GM12878 (cell line): ENCODE measurements at places on chromosomes 5 and 9. TPM values are rescaled to one million over a fixed set of nuclear protein-coding genes. Genes with fewer than 3 reads are reported as not detected.

- no peak for DNase-seq
These were observed 24.3 kb upstream of the ENHO start for GRCh38 chr9:34546834-34547827.

DNA sequence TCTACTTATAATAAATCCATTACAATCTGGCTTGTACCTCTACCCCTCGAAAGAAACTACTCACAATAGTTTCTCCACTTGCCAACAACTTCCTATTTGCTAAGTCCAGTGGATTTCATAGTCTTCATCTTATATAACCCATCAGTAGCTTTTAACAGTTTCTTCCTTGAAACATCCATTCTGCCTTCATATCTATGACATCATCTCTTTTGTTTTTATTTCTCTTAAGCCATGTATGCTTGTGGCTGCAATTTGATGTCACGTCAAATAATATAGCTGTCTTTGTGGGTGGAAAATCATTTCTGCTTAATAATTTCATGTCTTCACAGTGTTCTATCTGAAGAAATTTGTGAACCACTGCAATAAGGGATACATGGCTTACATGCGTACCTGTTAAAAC is 77.5 kb upstream of the GRHPR start:
- DNase-seq: no peak

GRCh38 chr5:32475334-32476097 is 31.0 kb upstream of the ZFR start:
- no peak for DNase-seq

GRCh38 chr5:150300496-150301169 is 2.1 kb downstream of the ARSI start:
- no peak for DNase-seq

The PCDHA9 gene
- polyA plus RNA-seq: not detected in 2 replicates

The SPDL1 gene
- polyA plus RNA-seq: 63.9 and 69.9 TPM in 2 replicates

The LCN9 gene
- polyA plus RNA-seq: not detected in 2 replicates

GRCh38 chr9:110911659-110912418 is 126.4 kb downstream of the LPAR1 start:
- no peak for DNase-seq

- no peak for DNase-seq
These were observed 50.1 kb downstream of the FAM78A start for GRCh38 chr9:131226226-131226625.

The OTP gene
- 6.5 and 8.8 TPM in 2 replicates for polyA plus RNA-seq

The IRX4 gene
- not detected in 2 replicates for polyA plus RNA-seq

The BHMT gene
- polyA plus RNA-seq: not detected in 2 replicates

The NR6A1 gene
- polyA plus RNA-seq: 2.6 TPM in 2 replicates

DNA sequence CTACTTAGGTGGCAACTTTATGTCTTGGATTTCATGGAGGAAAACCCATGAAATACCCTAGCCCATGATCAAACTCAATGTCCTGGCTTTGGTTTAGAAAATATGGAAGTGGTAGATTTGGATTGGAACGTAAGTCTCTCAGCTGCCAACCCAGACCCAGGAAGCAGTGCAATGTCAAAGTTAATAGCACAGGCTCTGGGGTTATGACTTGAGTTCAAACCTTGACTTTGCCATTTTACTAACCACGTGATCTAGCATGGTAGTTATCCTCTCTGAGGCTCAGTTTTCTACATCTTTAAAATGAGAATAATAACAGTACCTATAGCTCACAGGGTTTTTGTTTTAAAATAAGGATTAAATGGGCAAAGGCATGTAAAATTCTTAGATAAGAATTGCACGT is 13.8 kb downstream of the FYB1 start:
- DNase-seq: no peak

DNA sequence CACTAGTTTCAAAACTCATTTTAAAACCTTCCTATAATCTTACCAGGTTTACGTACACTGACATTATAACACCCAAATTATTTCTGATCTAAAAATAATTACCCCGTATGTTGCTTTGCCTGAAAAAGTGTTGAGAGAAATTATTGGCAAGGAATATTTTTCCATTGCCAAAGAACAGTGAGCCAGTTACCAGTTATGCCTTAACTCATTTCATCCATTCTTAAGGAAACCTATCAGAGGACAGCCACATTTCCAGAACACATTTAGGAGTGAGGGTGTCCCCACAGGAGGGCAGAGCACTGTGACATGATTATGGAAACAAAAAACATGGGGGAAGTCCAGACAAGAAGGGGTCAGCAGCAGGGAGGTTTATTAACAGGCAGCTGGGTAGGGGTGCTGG is 52.2 kb downstream of the GABBR2 start:
- DNase-seq: no peak

The SGCD gene
- not detected in 2 replicates for polyA plus RNA-seq

DNA sequence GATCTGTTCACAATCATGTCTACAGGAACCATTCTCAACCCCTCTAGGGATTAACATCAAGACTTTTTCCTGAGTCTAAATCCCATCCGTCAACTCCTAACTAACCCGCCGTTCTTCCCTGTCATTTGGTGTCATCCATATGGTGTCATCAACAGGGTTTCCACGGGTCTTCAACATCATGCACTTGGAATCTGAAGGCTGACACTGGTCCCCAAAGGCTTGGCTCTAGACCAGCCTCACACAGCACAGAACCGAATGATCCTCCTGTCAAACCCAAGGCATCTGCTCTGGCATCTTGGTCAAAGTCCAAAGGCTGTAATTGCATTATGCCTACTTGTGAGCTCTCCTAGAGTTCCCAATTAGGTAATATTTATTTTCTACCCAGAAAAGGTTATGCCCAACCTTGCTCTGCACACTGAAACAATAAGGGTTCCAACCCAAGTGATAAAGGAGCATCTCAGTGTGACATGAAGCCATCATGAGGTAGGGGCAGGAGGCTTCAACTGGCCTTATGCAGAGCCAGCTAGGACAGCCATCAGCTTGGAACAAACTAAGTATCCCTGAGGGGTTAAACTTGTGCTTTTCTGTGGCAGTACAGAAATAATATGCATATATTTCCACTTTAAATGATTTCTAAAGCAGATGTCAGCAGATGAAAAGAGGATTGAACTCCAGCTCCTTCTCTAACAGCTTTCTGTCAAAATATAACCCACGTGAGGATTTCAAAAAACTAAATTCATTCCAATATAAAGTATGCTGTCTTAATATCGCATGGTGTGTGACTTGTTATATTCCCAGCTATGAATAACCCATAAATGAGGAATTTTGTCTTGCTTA is 13.9 kb downstream of the ENC1 start:
- no peak for DNase-seq
